ENCODE measurements at places on chromosomes 13 and 19.

GRCh38 chr13:108996430-108996829, 367.0 kb downstream of the MYO16 start:
- DNase-seq: no peak

GRCh38 chr19:38285567-38285966, 18.5 kb upstream of the C19orf33 start:
- no peak for DNase-seq

DNA sequence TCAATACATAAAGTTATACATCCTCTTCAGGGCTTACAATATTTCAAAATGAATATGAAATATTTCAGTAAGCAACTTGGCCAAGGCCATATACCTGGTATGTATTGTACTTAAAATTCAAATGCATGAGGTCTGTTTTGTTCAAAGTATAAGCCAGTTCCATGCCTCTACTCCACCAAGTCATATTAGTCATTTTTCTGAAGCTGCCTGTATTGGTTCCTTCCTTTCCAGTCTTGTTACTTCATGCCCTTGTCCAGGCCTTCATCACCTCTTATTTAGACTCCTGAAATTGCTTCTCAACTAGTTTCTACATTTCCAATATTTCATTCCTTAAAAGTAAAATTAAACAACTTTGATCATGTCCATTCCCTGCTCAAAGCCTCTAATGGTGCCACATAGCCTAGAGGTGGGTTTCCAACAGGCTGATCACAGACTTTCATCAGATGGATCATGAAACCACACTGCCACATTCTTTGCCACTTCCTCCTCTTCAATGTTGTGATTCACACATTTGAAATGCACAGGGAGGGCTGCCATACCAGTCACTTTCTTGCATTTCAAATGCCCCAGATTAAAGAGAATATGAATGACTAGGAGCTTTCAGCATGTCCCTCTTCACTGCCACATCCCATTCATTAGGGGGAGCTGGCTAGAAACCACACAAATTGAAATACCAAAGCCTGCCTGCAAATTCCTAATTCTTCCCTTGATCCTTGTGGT, 424.1 kb upstream of the DACH1 start:
- DNase-seq: peak; percentile 52

- DNase-seq: no peak
Observed at GRCh38 chr13:32737679-32738078, 151.4 kb downstream of the PDS5B start.

DNA sequence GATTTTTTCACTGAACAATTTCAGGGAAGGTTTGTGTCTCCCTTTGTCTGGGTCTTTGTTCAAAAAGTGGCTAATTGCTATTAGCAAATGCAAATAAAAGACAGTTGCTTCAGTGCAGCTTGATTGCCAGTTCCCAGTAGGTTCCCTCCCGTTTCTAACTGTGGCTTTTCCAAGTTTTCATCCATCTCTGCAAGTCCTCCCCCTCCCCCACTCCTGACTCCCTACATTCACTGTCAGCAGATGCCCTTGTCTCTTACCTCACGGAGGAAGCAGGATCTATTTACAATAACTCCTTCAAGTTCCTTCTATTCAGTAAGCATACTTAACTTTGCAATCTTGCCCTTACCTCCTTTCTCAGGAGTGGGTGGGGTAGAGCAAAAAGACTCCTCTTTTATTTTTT, 55.4 kb upstream of the SCEL start:
- peak; percentile 35 for DNase-seq

- DNase-seq: no peak
Observed at GRCh38 chr13:54445453-54445852, 1416.8 kb downstream of the OLFM4 start.

- no peak for DNase-seq
Observed at GRCh38 chr13:107020393-107020792, 452.5 kb upstream of the ARGLU1 start.

GRCh38 chr19:1134431-1134830, 30.6 kb downstream of the GPX4 start:
- no peak for DNase-seq

GRCh38 chr13:31649766-31650165, 89.6 kb upstream of the RXFP2 start:
- no peak for DNase-seq

DNA sequence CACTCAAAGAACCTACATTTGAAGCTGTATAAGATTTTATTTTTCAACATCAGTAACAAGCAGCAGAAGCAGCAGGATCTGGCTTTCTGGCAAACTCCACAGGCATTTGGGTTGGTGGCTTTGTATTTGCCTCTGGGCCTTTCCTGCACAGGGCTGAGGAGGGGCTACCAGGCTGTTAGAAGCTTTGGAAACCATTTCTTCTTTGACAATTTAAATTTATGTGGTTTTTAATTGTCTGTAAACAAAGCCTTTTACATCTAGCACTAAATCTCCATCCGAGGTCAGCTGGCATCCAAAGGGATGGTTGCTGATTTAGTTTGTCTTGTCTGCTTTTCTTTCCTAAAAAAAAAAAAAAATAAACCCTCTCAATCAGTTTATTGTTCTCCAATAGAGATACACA, 127.5 kb upstream of the OBI1 start:
- DNase-seq: no peak

DNA sequence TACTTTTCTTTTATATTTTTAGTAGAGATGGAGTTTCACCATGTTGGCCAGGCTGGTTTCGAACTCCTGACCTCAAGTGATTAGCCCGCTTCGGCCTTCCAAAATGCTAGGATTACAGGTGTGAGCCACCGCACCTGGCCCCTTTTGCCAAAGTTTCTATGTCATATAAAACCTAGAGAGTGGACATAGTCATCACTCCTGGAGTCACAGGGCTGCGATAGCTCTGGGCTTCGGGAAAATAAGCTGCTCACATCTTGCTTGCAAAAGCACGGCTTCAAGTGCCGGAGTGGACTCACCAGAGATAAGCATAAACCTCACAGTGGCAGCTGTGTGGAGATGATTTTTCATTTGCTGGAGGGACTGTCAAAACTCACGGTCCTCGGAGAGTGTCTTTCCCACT, 171.2 kb downstream of the TEX29 start:
- DNase-seq: no peak

- DNase-seq: no peak
Observed at GRCh38 chr19:2476451-2477140, 669 bp downstream of the GADD45B start.

DNA sequence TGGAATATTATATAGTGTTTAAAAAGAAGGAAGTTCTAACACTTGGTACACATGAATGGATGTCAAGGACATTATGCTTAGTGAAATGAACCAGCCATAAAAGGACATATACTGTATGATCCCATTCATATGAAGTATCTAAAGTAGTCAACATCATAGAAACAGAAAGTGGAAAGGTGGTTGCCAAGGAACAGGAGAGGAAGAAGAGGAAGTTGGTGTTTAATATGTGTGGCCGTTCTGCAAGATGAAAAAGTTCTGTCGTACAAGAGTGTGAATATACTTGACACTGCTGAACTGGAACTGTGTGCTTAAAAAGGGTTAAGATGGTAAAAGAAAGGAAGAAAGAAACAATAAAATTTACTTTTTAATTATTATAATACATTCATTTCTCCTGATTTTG, 33.1 kb upstream of the C1QTNF9 start:
- DNase-seq: no peak

DNA sequence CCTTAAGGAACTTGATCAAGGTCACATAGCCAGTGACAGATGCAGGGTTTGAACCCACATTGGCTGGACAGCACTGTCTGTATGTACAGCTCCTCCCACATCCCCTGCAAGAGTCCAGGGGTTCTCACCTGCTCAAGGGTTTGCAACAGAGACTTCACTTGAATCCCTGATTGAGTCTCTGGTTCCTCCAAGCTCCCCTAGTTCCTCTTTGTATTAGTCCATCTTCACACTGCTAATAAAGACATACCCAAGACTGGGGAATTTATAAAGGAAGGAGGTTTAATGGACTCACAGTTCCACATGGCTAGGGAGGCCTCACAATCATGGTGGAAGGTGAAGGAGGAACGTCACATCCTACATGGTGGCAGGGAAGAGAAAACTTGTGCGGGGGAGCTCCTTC, 72.8 kb upstream of the CLDN10 start:
- no peak for DNase-seq

DNA sequence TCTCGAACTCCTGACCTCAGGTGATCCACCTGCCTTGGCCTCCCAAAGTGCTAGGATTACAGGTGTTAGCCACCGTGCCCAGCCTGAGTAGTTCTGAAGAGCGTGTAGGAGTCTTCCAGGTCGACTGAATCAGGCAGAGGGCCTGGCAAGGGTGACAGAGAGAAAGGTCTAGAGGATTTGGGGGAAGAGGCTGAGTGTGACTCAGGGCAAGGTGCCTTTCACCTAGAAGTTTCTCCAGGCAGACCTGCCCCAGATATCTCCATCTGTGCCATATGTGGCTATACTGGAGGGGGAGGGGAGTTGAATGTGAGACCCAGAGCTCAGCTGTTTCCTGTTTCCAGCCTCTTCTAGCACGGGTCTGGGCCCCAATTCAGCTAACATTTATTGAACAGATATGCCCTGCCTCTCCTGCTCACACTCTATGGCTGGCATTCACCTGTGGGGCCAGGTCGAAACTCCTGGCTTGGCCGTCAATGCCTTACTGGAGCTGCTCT, 1.3 kb downstream of the CCDC159 start:
- no peak for DNase-seq

DNA sequence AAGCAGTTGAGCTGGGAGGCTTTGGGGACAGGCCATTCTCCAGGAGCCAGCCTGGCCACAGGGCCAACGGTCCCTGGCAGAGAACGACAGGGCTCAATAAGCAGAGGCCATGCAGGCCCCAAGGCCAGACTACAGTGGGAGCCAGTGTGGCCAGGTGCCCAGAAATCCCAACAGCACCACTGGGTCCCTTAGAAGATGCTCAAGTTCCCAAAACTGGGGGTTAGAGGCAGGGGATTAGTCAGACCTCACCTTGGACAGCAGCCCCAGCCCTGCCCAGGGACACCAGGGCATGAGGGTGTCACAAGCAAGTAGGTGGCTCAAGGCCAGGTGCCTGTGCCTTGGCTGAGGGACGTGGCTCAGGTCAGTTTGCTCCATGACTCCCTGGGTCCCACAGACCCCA, 12.8 kb downstream of the SCGB2B2 start:
- DNase-seq: no peak

GRCh38 chr19:32866564-32867265, 2.9 kb downstream of the SLC7A9 start:
- DNase-seq: no peak

- no peak for DNase-seq
Observed at GRCh38 chr19:41575998-41576397, at the start of gene CEACAM21. Gene CEACAM21 (plus strand): TSS chr19:41576166. CDS start chr19:41576275, 109 bp downstream.

DNA sequence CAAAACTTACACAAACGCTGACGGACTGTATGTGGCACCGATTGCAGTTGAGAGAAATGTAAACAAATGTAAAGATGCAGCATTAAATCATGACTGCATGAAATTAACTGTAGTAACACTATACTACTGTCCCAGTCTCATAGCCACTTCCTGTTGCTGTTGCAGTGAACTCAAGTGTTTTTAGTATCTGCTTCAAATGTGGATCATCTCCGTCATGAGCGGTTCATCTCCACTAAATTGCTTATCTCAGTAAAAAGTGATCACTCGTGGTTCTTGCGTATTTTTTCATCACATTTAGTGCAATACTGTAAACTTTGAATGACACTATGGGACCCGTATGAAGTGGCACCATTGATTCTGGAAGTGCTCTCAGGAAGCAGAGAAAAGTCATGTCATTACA, 60.3 kb upstream of the RNF113B start:
- no peak for DNase-seq

DNA sequence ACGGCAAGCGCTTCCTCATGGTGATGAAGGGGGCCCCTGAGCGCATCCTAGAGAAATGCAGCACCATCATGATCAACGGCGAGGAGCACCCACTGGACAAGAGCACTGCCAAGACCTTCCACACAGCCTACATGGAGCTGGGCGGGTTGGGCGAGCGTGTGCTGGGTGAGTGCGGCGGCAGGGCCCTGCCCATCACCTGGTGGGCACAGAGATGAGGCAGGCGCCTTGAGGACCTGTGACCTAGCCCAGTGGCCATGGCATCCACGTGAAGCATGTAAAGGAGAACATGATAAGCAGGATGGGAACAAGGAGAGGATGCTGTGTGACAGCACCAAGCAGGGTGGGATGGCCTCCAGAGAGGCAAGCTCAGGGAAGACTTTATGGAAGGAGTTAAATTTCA, 18.5 kb downstream of the ATP12A start:
- no peak for DNase-seq

DNA sequence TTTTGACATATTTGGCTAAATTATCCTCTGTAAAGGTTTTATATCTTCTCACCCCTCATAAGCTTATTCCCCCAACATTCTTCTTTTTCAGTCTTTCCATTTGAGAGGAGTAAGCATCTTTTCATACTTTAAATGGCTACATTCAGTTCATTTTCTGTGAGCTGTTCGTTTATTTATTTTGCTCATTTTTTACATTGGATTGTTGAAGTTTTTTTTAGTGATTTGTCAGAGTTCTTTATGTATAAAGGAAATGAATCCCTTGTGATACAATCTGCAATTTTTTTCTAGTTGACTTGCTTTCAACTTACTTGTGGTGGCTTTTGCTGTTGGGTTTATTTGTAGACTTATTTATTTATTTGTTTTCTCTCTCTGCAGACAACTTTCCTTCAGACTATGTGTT, 250.3 kb downstream of the DLEU7 start:
- DNase-seq: no peak

- DNase-seq: no peak
Observed at GRCh38 chr13:45333977-45334922, 6.7 kb downstream of the TPT1 start.

DNA sequence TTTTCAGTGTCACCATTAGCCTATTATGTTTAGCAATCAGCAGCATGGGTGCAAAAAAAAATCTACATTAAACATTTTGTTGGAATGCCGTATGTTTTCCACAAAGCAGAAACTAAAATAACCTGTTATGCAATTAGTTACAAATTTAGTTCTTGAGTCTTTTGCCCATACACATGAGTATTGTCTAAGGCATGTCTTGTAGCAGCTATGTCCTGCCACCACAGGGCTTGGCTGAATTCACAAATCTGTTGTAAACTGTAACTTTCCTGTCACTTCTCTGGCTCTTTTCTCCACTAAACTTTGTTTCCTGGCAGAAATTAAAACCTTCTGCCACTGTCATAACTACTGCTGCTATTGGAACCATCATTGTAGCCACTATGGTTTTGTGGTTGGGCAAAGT, 277.9 kb upstream of the SPRY2 start:
- DNase-seq: no peak

GRCh38 chr13:104625201-104625600, 1559.0 kb upstream of the SLC10A2 start:
- DNase-seq: no peak

GRCh38 chr13:99015606-99016490, 38.0 kb upstream of the DOCK9 start:
- DNase-seq: no peak

DNA sequence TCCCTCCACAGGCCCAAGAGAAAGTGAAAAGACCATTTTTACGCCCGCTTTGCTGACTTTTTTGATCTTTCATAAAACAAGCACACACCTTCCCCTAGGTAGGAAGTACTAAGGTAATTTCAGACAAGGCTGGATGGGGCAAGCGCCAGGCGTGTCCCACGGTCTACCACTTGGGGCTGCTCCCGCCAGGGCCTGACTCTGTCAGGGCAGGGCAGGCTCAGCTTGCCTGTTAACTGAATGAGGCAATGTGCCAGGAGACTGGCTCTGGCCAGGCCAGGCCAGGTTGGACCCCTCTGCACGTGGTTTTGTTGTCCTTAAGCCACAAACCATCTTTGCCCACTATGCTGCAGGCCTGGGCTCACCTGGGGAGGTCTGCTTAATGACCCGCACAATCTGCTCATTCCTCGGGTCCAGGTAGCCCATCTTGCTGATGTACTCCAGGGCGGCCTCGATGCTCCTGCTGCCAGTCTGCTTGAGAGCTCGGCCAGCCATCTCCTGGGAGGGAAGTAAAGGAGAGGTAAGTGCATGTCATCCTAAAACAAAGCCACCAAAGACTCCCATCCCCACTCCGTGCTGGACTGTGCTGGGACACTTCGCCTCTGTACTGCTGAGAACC, 70.4 kb downstream of the LATS2 start:
- DNase-seq: no peak
